PC-3 (cell line): ENCODE measurements at places on chromosomes 4 and X. TPM values are rescaled to one million over a fixed set of nuclear protein-coding genes. Genes with fewer than 3 reads are reported as not detected.
A peak's percentile ranks its signal among the peaks of the same experiment; 100 is the strongest.

DNA sequence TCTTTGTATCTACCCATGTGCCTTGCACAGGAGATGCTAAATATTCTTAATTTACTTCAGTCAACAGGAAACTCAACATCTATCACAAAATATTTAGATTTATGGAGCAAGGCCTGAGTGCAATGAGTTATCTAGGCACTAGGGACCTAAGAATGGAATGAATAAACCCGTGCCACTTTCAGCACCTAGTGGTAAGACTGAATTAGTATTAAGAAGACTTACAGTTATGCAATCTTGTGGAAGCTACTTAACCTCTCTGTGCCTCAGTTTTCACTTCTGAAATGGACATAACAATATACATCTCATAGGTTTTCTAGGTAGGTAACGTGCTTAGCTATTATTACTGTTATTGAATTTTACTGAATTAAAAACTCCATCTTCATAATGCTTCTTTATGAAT, 144.6 kb upstream of the MAP3K15 start:
- no peak for DNase-seq

- DNase-seq = peak; percentile 11
These were observed 103.0 kb upstream of the KLF3 start for GRCh38 chr4:38560768-38561558.

- DNase-seq = peak; percentile 55
These were observed 159.5 kb upstream of the USP38 start for GRCh38 chr4:143025081-143025704.

GRCh38 chr4:26462874-26463273, 27.4 kb downstream of the CCKAR start:
- DNase-seq = no peak

DNA sequence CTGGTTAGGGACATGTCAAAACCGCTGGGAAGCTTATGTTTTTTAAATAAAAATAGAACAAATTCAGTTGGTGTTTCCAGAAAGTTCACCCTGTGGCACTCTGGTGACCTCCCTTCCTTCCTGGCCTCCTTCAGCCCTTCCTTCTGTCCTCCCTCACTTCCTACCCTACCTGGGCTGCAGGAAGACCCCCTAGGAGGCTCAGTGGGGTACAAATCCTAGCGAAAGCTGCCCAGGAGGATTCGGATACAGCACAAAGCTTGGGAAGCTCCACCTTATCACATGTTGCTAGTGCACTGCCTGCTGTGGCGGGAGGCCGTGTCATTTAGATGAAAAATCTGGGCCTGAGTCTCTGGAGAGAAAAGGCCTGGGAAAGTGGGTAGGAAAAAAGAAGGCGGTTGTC, 60.5 kb downstream of the FHDC1 start:
- no peak for DNase-seq

- DNase-seq = no peak
These were observed 126.2 kb downstream of the MAPK10 start for GRCh38 chr4:86233681-86234080.

- DNase-seq = no peak
These were observed 7.9 kb upstream of the GPM6B start for GRCh38 chrX:13824746-13825145.

GRCh38 chr4:106116025-106116424, 200.0 kb downstream of the TBCK start:
- DNase-seq = no peak

DNA sequence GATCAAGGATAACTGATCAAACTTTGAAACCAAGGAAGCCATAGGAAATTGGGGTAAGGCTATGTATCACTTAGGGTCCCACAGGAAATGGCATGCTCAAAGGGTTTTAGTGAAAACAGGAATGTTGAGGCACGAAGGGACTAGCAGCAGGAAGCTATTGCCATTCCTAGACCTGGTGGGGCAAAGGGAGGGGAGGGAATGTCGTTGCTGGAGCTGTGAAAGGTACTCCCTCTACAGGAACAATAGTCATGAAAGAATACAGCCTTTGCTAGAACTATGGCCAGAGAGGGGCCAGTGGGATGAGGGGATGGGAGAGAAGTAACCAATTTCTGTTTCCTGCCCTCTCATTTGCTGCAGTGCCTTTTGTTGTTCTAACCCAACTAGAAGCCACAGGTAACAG, 11.9 kb downstream of the REPS2 start:
- DNase-seq = no peak

- no peak for DNase-seq
These were observed 983.4 kb upstream of the ADGRL3 start for GRCh38 chr4:60216752-60217151.

DNA sequence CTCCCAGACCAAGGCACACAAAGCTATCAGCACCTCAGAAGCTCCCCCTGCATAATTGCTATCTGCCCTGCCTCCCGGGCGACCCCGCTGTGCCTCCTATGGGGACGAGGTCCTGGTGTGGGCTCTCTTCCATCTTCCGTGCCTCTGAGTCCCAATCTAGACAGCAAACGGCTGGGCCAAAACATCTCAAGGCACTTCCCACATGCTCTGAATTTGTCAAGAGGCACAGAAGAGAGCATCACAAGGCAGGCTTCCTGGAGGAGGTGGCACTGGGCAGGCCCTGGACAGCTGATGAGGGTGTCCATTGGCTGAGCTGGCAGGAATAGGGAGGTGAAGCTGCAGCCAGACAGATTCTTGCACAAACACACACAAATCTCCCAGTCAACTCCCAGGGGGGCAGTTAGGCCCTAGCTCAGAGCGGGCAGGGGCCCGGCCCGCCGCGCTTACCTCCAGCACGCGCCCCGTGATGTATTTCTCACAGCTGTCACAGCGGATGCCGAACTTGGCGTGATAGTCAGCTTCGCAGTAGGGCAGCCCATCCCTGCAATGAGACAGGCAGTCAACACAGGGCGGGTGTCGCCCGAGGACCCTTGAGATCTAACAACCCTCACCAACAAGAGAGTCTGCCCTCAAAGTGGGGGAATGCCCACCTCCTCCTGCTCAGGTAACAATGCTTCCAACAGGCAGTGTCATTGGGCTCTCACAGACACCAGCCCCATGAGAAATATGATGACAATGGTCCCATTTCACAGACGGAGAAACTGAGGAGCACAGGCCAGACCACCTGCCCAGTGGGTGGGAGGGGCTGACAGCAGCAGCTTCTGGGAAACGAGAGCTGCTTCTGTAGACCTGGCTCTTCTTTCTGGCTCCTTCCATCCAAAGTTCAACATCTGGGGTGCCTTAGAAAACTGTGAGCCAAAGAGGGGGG, 81.2 kb downstream of the ABLIM2 start:
- no peak for DNase-seq

DNA sequence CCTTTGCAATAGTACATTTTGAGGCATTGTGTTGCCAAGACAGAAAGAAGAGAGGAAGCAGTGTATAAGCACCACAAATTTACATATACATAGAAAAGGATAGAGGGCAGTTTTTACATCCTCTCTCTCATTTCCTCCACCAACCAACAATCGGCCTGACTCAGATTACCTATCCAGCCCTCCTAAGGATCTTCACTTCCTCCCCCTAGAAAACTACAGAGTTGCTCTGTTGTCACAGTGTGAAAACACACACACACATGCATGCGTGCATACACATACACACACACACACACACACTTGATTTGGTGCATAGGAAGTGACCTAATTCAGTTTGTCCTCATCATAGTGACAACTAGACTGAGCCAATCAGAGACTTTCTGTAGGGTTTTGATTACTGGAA, 98.8 kb upstream of the SPRY1 start:
- DNase-seq = no peak

DNA sequence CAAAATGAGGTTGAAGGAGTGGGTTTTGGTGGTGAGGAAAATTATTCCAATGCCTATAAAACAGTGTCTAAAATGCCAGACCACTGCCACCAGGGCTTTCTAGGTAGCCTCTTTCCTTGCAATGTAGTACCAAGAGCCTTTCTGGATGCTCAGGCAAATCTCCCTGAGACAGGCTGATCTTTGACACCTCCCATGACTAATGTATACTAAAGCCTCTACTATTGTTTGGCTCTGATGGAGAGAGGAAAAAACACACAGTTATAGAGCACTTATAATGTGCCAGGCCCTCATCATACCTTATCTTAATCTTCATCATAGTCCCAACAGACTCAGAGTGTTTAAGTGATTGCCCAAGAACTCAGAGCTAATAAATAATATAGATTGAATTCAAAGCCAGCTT, 5.8 kb downstream of the MTMR8 start:
- DNase-seq = no peak

DNA sequence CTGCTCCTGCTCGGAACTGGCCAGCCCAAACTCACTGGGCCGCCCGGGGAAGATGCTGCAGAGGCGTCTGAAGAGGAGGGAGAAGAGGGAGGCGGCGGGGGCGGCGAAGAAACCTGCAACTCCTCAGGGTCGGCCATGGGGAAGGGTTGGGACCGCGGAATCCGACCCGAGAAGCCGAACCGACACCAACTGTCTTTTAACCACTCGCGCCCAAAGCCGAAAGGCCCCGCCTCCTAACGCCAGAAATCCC, at the start of gene C4orf46:
Gene C4orf46, minus strand, starts transcription at position 223 of the 250 bp plus-strand sequence. Its CDS starts 86 bp downstream, at position 137.
- DNase-seq = peak; percentile 5

DNA sequence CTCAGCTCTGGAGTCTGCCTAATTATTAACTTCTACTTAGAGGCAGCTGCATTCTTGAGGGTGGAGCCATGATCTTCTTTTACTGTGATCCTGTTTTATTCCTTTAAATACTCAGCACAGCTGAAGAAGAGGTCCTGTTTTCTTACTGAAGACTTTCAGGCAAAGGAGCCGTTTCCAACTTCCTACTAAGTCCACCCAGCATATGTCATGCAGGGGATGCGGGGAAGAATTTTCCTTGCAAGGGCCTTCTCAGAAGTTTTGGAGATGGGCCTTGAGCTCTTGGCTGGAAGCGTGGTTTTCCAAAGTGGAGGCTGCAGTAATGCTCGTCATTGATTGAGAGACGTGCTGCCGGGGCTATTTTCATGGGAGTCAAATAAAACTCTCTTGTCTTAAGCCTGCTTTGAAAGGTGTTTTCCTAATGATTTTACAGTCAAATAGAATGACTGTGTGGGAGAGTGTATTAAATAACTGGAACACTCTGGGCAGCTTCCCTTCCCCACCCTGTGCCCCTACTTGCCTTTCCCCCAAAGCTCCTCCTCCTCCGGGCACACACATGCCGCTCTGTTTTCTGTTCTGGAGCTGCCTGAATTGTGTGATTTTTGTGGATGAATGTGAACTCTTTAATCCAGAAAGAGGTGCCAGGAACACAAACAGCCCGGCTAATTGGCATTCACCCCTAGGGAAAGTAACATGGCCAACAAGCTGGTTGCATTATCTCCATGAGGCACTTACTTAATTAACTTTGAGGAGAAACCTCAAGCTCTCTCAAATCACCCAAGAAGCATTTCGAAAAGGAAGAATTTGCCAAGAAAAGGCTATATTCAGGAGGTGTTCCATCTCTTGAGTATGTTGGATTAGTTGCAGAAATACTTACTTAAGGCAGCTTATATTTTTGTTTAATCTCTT, 28.1 kb downstream of the FGF2 start:
- DNase-seq = no peak

- peak; percentile 35 for DNase-seq
These were observed 17.6 kb downstream of the ADRA2C start for GRCh38 chr4:3783693-3784306.

DNA sequence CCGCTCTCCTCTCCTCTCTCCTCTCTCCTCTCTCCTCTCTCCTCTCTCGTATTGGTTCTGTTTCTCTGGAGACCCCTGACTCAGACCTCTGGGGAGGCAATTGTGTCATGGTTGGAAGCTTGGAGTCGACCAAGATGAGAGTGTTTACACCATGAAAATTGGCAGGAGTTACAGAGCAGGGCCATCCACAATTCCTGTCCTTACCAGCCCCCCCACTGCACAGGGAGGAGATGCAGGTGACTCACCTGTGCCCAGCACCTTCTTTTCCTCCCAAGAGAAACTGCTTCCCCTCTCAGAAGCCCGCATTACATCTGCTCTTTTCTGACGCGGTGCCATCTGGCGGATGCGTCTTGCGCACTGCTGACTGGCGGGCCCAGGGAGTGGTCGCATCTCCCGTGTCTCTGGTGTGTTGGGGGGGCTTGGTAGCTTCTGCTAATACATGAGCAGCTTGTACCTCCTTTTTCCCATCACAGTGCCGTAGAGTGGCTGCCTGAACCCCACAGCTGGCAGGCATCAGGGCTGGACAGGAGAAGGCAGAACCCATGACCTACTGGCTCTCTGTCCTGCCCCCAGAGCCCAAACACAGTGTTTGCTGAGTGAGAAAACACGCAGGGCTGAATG, 31.4 kb upstream of the GPR78 start:
- DNase-seq = peak; percentile 53

- DNase-seq = no peak
These were observed 125.4 kb upstream of the EOLA2 start for GRCh38 chrX:150063674-150064073.

GRCh38 chr4:42385516-42385915, 11.8 kb upstream of the SHISA3 start:
- DNase-seq = no peak

DNA sequence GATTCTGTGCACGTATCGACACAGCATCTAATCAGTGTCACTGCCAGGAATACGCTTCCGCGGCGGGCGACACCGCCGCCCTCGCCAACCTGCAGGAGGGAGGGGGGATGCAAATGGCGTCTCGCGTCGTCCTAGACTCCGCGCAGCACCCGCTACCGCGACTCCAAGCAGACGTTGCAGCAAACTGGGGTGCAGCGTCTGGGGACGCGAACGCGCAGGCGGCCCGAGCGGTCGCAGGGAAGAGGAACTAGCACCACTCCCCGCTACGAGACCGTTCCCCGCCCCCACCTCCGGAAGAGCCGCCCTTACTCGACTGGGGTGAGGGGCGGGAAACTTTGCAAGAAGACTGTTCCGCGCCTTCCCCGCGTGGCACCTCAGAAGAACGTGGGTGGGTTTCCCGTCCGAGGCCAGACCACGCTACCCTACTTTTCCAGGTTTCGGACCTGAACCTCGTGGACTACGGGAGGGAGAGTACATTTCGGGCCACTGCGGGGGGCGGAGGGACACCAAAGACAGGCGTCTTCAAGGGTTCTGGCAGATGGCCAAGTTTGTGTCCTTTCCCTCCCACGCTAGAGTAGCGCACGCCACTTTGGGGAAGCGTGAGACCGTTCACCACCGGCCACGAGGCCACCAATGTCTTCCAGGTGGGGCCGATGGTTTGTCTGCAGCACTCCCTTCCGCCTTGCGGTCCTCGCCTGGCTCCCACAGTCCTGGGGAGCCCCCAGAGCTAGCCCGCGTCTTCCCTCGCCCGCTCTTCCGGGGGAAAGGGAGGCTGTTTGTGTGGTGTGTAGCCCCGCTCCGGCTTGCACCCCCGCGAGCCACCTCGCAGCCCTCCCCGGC, 78.0 kb upstream of the BCOR start:
- DNase-seq = peak; percentile 48

GRCh38 chrX:94524867-94525266, 850.9 kb downstream of the FAM133A start:
- no peak for DNase-seq

GRCh38 chrX:70254909-70255308, 5.1 kb downstream of the P2RY4 start:
- DNase-seq = peak; percentile 61

GRCh38 chr4:183443655-183444213, 702 bp upstream of the CDKN2AIP start:
- peak; percentile 39 for DNase-seq

GRCh38 chrX:19174401-19175025, 52.2 kb upstream of the ADGRG2 start:
- peak; percentile 91 for DNase-seq

The TXLNG gene
- total RNA-seq = 17.1 and 18.9 TPM in 2 replicates

The HDX gene
- 2.8 and 3.4 TPM in 2 replicates for total RNA-seq

The COX7B2 gene
- 4.7 TPM in 1 of 2 replicates, not detected in the other for total RNA-seq

The BMX gene
- not detected in 2 replicates for total RNA-seq

The HPGDS gene
- total RNA-seq = not detected in 2 replicates

The PAK3 gene
- 2.0 and 2.1 TPM in 2 replicates for total RNA-seq

The RUFY3 gene
- 22.1 and 25.6 TPM in 2 replicates for total RNA-seq

The REELD1 gene
- not detected in 2 replicates for total RNA-seq

The AFM gene
- not detected in 2 replicates for total RNA-seq

The GPC4 gene
- 4.0 and 6.4 TPM in 2 replicates for total RNA-seq

The ANKRD17 gene
- total RNA-seq = 51.2 and 64.4 TPM in 2 replicates

The PLK4 gene
- 42.5 and 54.5 TPM in 2 replicates for total RNA-seq

The ELF2 gene
- 18.5 and 20.4 TPM in 2 replicates for total RNA-seq

The USP51 gene
- 0.22 TPM in 1 of 2 replicates, not detected in the other for total RNA-seq
